ENCODE measurements at places on chromosomes 1 and 21.

DNA sequence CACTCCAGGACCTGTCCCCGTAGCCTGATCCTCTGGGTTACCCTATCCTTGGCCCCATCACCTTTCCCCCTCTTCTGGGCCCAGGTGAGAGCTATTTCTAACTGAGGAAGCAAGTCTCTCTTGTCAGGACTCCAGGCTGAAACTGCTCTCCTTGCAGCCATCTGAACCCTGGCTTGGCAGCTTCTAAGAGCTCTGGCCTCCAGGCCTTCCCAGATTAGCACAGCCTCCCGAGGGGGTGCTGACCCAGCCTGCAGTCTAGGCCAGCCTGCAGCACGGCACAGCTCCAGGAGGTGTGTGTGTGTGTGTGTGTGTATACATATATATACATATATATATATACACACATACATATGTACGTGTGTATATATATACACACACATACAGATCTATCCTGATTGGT is 17.4 kb downstream of the CACNA1S start:
- DNase-seq = no peak

GRCh38 chr1:75732703-75733102 is 8.2 kb downstream of the ACADM start:
- DNase-seq = no peak

DNA sequence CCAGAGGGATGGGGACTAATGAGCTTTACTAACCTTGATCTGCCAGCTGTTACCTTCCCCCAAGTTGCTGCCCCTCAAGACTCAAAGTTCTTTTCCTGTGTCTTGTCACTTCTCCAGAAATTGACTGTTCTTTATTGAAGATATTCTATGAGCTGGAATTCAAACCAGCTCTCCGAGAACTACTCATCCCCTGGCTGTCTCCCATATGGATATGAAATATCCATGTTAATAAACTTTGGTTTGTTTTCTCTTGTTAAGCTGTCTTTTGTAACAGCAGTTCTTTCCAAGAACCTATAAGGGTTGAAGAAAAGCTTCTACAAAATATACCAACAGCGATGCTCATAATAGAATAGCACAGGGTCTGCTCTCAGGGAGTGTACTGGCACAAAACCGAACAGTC is 77.0 kb downstream of the CAMK2N1 start:
- DNase-seq = no peak

DNA sequence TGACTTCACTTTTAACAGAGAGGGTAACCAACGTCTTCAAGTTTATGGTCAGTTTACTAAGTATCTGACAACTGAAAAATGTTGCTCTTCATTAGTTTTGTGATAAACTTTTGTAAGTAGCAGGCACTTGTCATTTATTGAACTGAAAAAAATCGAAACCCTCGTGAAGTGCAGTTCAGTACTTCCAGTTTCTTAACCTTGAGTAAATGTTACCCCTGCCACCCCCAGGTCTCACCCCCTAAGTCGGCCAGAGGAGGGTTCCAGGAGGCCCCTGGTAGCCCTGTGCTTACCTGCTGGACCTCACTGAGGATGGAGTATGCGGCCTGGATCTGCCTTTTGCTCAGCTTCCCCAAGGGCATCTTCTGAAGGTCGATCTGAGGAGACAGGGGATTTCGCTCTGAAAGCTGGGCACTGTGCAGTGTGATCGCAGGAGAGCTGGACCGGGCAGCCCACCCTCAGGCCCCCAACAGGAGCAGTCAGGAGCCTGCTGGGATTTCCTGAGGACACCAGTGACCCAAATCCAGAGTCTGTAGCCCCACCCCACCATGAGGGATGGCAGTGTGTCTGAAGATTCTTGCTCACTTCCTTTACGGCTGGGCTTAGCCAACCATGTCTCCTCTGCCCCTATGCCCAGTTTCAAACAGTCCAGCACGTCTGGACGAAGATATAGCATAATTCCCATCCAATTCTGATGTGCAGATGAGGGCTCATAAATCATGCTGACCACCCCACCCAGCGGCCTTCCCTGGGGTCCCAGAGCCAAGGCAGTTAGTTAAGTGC is 37.6 kb downstream of the PARP1 start:
- DNase-seq = no peak

DNA sequence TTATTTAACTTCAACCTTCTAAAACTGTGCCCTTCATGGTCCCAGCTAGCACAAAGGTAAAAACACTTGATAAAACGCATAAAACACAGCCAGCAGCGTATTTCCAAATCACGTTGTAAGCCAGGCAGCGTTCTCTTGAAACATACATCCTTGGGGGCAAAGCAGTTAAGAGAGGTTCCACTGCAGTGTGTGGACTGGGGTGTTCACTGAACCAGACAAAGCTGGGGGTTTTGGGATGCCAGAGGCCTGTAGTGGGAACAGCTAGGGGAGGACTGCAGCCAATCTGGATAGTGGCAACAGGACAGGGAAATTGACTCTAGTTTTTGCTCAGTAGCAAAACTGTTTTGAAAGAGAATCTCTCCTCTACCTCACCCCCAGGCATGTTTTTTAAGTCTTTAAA is 21.5 kb upstream of the ATP5PO start:
- no peak for DNase-seq

- DNase-seq = no peak
Measured at GRCh38 chr1:89637496-89637895, 4.6 kb downstream of the LRRC8C start.

- DNase-seq = peak; percentile 75
Measured at GRCh38 chr21:35226328-35226727, 177.2 kb upstream of the RUNX1 start.

DNA sequence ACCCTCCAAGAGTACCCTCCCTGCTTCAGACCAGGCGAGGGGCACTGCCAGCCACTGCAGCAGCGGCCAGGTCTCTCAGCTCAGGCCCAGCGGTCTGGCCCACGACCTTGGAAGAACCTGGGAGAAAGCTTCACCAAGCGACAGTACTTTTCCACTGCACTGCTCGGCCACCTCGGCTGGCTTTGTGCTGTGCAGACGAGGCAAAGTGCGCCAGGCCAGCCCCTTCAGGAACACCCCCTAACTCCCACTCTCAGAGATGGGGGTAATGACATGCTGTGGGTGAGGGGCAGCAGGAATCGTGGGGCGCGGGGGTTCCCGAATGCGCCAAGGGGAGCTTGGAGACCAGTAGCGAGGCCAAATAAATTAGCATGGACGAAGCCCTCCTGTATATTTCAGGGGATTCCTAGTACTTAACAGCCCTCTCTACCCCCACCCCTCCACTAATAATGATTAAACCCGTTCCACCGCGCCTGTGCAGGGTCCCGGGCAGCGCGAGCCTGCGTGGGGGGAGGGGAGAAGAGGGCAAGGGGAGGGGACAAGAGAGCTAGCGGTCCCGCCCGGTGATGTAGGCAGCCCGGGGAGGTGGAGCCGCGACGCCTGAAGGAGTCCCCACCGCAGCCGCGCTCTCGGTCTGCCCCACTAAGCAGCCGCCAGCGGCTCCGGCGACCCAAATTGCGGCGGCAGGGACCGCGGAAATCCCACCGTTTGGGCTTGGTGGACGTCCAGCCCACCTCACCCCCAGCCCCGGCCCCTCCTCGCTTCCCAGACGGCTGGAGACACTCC is at the start of gene FAM43B:
Gene FAM43B, plus strand, starts transcription at position 629 of the 783 bp plus-strand sequence. CDS start 401 bp downstream, outside the sequence.
- no peak for DNase-seq

DNA sequence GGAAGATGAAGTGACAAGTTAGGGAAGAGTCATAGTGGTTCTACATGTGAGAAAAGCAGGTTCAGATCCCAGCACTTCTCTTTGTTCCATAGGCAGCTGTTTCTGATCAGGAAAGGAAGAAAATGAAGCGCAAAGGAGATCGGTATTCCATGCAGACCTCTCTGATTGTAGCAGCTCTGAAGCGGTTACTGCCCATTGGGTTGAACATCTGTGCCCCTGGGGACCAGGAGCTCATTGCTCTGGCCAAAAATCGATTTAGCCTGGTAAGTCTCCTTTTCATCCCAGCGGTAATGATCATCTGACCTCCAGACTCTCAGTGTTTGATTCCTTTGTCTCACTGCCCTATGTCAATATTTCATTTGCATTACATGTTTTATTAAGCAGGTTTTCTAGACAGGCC is 173.6 kb downstream of the ZP4 start:
- DNase-seq = no peak

GRCh38 chr1:240734001-240734400 is 122.0 kb upstream of the GREM2 start:
- no peak for DNase-seq

DNA sequence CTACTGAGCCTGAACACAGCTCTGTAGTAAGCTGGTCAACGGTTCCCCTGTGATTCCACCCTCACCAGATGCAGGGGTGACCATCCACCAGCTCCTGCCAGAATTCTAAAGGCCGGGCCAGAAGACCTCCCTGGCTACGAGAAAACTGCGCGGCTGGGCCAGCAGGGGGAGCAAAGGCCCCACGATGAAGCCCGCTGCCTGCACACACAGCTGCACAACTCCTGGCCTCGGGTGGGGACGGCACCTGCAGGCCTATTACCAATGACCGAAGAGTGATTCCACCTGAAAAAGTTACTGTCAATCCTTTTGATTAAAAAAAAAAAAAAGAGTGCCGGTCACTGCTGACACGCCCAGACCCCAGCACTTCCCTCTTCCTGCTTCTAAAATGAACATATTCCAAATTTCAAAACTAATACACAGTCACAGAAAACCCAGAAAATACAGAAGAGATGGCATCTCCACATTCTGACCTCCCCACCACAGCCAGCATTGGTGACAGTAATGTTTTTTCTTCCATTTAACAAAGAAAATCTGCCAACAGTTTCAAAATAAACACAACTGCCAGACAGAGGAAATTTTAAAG is 49.8 kb upstream of the RIPK4 start:
- peak; percentile 26 for DNase-seq

- DNase-seq = peak; percentile 74
Measured at GRCh38 chr1:119947468-119947867, 51.2 kb upstream of the ADAM30 start.

DNA sequence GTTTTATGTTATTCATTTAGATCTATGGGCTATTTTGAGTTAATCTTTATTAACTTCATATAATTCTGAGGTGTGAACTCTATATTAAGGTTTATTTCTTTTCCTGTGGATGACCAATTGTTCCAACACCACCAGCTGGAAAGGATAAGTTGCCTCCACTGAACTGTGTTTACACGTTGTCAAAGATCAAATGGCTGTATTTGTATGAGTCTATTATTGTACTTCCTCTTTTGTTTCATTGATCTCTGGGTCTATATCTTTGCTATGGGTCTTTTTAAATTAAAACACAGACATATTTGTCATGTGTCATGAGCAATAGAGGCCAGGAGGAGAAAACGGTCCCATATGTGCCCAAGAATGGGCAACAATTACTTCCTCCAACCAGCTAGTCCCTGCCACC is 5.2 kb upstream of the MAB21L3 start:
- DNase-seq = no peak

DNA sequence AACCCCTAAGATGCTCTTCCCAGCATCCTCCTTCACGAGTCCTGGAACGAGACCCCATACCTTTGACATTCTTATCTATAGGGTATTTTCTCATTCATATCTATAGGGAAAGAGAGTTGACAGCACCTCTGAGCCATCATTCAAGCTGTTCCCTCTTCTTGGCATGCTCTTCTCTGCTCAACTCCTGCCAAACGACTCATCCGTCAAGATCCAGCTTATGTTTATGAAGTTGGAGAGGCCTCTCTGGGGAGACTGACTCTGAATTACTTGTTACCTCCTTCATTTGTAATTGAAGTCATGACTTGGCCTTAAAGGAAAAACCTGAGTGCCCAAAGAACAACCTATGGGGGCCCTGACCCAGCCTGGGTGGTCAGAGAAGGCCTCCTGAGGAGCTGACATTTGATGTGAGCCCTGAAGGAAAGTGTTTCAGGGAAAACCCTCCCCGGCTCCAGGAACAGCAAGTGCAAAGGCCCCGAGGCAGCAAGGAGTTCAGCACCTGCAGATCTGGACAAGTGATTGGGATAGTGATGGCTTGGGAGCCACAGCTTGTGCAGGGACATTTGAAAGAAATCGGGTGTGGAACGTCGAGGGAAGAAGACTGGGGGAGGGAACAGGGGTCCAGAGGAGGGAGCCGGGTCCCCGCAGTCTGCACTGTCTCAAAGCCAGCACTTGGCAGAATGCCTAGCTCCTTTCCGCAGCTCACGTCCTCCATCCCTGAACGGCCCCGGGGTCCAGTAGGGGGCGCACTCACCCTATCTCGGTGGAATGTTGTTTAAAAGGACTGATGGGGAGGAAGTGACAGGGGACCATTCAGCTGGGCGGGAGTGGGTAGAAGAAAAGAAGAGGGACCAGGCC is 14.0 kb upstream of the CDA start:
- no peak for DNase-seq

GRCh38 chr1:115880981-115881672 is 40.2 kb upstream of the NHLH2 start:
- DNase-seq = no peak

GRCh38 chr1:237867380-237867888 is 23.3 kb downstream of the ZP4 start:
- DNase-seq = no peak

- DNase-seq = no peak
Measured at GRCh38 chr1:23751050-23751814, 8.0 kb downstream of the ELOA start.

- no peak for DNase-seq
Measured at GRCh38 chr1:11023201-11023600, 10.7 kb downstream of the TARDBP start.

GRCh38 chr1:198901266-198901665 is 262.4 kb downstream of the PTPRC start:
- no peak for DNase-seq

- no peak for DNase-seq
Measured at GRCh38 chr1:228735871-228736586, 750 bp downstream of the RHOU start.

DNA sequence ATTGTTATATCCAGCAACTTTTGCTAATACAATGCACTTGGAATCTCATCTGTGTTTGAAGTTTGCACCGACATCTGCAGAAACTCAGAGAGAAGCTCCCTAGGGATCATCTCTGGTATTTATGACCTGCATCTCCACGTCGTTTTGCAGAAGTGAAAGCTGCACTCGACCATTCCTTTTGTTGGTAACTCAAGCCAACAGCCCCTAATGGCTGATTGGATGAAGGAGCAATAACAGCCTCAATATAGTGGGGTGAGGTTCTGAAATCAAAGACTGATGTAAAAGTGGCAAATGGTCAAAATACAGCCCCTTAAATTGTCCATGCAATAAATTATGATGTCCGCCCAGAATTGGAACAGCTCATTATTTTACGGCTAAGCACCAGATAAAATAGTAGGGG is 344.2 kb upstream of the KAZN start:
- DNase-seq = no peak

- no peak for DNase-seq
Measured at GRCh38 chr1:82818586-82818985, 1017.9 kb downstream of the ADGRL2 start.

Data from stromal cell of bone marrow (primary cell).